D341Med (cell line): ENCODE measurements at places on chromosomes 1 and 21.

- no peak for DNase-seq
Measured at GRCh38 chr21:35663856-35664606, 396.3 kb downstream of the SETD4 start.

- no peak for DNase-seq
Measured at GRCh38 chr1:227905573-227906487, 41.9 kb downstream of the WNT9A start.

- DNase-seq, result no peak
Measured at GRCh38 chr1:197915260-197915861, 1.8 kb upstream of the LHX9 start.

GRCh38 chr1:67317803-67318202, 10.1 kb downstream of the IL12RB2 start:
- no peak for DNase-seq

DNA sequence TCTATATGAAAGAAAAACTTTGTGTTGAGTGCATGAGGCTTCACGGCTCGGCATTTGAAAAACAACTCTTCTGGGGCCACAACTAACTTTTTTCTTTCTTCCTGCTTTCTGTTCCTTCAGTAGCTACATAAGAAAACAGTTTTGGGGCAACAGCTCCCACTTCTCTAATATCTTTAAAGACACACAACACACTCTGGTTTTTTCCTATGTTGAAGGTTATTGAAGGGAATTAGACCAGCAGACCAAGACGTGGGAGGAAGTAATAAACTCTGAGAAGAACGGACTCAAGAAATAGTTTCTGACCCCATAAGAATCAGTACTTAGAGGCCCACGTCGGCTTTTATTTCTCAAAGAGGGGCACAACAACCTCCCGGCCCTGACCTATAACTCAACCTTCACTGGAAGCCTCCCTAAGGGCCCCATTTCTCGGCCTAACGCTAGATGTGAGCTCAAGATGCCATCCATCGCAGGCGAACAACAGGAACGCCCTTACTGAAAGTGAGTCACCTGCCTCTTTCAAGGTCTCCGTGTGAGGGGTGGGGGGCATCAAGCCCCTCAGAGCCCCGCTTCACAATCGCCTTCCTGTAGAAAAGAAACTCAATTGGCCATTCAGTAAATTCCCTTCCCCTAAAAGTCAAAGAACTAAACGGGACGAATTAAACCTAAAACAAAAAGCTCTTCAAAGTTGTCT, 844 bp downstream of the ZMYM6 start:
- DNase-seq, result peak; percentile 34

DNA sequence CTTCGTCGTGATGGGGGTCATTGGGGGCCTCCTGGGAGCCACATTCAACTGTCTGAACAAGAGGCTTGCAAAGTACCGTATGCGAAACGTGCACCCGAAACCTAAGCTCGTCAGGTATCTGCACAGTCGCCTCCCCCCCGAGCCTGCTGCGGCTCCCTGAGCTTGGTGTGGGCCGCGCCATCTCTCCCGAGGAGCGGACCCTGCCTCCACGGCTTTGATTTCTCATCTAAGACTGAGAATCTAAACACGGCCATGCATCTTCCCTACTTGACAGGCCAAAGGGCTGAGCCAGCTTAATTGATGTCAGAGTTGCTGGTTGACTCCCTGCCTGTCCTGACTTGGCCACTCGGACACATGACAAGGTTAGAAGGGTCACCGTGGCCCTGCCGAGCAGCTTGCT, 19.1 kb downstream of the NPPA start:
- DNase-seq, result no peak

GRCh38 chr1:31714442-31715086, 10.7 kb upstream of the COL16A1 start:
- DNase-seq, result peak; percentile 88

GRCh38 chr1:43997295-43997999, 6.0 kb downstream of the CCDC24 start:
- no peak for DNase-seq
